ENCODE measurements at places on chromosomes 13 and 19.

- H3K4me3 ChIP-seq: peak overlapping the region; percentile 65
- H3K27me3 ChIP-seq: peaks cover 39% of the 10 kb centered on the region
- H3K27ac ChIP-seq: peak overlapping the region; percentile 84
- peak; percentile 35 for DNase-seq
These were observed 5.6 kb upstream of the KEAP1 start for GRCh38 chr19:10508707-10509106.

- H3K36me3 ChIP-seq: peaks cover 10% of the 10 kb centered on the region
- H3K27ac ChIP-seq: no peak overlapping the region
- DNase-seq: no peak
- peaks cover 33% of the 10 kb centered on the region for H3K4me1 ChIP-seq
- H3K27me3 ChIP-seq: no peaks in the 10 kb centered on the region
These were observed 25.6 kb downstream of the MAST3 start for GRCh38 chr19:18122860-18123795.

GRCh38 chr19:6736169-6736916 lies 1.0 kb downstream of the GPR108 start:
- peak overlapping the region; percentile 97 for H3K27ac ChIP-seq
- H3K27me3 ChIP-seq: peaks cover 10% of the 10 kb centered on the region
- peaks cover 4% of the 10 kb centered on the region for H3K36me3 ChIP-seq
- DNase-seq: peak; percentile 74
- peak overlapping the region; percentile 94 for H3K4me3 ChIP-seq

DNA sequence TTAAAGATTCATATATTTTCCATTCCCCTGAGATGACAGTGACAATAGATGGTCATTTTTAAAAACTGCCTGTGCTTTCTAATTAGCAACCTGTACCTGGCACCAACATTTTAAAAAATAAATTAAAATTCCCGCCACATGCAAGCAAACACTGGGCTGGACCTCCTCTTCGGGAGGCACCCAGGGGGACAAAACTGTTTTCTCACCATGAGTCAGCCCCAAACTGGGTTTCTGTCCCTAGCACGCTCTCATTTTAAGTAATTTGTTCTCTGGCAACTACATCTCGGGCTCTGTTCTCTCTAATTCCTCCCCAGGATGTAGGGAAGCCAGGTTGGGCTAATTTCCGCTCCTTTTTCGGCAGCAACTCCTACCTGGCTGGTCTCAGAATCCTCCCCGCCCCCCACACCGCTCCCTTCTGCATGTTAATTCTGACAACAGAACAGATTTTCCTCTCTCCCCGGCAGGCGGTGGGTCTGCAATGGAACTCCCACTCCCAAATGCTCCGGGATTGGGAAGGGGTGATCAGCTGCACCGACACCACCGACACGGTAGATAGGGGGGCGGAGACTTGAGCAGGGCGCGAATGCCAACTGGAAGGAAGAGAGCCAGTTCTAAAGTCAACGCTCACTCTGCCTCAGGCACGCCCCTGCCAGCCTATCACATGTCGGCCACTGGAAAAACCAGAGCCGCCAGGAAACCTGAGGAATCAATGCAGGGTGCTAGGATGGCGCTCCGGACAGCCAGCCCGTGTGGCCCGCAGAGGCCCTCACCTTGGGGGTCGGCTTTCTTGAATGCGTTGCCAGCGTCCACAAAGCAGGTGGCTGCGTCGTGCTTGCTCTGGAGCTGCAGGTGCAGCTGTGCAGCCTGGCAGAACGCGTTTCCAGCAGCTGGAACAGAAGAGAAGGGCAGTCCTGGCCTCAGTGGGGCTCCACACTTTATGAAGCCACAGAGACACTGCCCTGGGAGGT lies 14.7 kb downstream of the NAPA start:
- H3K4me3 ChIP-seq: no peak overlapping the region
- peaks cover 30% of the 10 kb centered on the region for H3K4me1 ChIP-seq
- DNase-seq: no peak
- H3K36me3 ChIP-seq: peaks cover 4% of the 10 kb centered on the region

- no peaks in the 10 kb centered on the region for H3K4me1 ChIP-seq
- H3K27ac ChIP-seq: no peak overlapping the region
- DNase-seq: no peak
- no peak overlapping the region for H3K4me3 ChIP-seq
These were observed 426.1 kb downstream of the EFNB2 start for GRCh38 chr13:106109391-106109791.

- peak overlapping the region; percentile 53 for H3K4me3 ChIP-seq
- DNase-seq: no peak
- peaks cover 42% of the 10 kb centered on the region for H3K4me1 ChIP-seq
- no peaks in the 10 kb centered on the region for H3K27me3 ChIP-seq
These were observed 305.1 kb downstream of the KCNRG start for GRCh38 chr13:50320271-50320862.
